ENCODE measurements at places on chromosomes 5 and 9.

DNA sequence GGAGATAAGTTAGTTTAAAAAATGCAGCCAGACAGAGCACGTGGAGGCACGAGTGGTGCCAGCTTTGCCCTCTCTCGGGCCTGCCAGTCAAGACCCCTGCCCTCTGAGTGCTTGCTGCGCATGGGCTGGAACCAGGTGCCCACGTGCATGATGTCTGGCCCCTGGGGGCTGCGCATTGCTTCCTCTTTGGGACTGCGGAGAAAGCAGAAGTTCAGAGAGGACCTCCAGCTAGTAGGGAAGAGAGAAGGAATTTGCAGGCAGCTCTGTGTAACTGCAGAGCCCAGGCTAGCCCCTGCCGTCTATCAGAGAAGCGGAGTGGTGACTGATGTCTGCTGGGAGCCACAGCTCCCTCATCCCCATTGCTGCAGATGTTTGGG lies 9.7 kb upstream of the RNU6ATAC start:
- DNase-seq = no peak

- no peak for DNase-seq
Observed at GRCh38 chr9:94576131-94576530, 17.5 kb downstream of the FBP2 start.

DNA sequence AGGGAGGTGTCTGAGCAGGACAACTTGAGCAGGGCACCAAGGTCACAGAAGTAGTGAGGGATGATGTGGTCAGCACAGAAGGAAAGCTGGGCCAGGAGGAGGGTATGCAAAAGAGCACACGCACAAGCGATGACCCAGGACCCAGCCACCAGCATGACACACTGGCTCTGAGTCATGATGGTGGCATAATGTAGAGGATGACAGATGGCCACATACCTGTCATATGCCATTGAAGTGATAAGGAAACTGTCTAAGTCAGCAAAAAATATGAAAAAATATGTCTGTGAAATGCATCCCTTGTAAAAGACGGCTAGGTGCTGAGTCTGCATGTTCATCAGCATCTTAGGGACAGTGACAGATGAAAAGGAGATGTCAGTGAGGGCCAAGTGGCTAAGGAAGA lies 380 bp downstream of the OR1J1 start:
- no peak for DNase-seq

GRCh38 chr5:115940080-115940810 lies 22.0 kb upstream of the LVRN start:
- DNase-seq = no peak

- DNase-seq = no peak
Observed at GRCh38 chr5:42360616-42361314, 62.5 kb upstream of the GHR start.

- DNase-seq = no peak
Observed at GRCh38 chr5:135223404-135223803, 175.6 kb downstream of the MACROH2A1 start.

- DNase-seq = no peak
Observed at GRCh38 chr5:7980881-7981280, 111.9 kb downstream of the MTRR start.

DNA sequence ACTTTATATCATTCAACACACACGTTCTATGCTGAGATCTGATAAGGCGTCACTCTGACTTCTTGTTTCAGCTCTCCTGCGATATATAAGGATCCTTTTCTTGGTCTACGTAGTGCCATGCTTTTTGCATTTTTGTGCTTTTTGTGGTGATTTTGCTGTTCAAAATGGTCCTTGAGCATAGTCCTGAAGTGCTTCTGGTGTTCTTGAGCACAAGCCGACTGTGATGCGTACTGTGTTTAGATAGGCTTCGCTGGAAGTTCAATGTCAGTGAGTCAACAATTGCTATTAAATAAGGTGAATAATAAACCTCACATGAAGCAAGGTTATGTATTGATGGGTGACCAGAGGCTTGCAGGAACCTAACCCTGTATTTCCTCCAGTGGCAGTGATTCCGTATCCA lies 46.8 kb downstream of the ACO1 start:
- no peak for DNase-seq

GRCh38 chr9:7105095-7105494 lies 347.3 kb downstream of the KDM4C start:
- no peak for DNase-seq

DNA sequence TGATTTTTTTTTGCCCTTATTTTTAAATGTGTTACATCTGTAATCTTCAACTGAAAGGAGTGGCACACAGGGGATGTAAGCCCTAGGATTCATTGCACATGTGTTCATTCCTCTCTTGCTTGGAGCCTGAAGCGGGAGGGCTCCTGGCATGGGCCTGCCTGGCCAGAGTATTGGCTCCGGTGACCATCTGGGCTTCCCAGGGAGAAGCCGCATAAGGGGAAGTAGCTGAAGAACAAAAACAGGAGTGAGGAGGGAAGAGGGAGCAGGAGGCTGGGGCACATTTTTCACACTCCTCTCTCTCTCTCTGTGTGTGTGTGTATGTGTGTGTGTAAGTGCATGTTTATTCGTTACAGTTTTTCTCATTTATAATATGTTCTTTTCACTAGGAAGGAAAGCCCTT lies 269.9 kb downstream of the PRR16 start:
- DNase-seq = no peak

DNA sequence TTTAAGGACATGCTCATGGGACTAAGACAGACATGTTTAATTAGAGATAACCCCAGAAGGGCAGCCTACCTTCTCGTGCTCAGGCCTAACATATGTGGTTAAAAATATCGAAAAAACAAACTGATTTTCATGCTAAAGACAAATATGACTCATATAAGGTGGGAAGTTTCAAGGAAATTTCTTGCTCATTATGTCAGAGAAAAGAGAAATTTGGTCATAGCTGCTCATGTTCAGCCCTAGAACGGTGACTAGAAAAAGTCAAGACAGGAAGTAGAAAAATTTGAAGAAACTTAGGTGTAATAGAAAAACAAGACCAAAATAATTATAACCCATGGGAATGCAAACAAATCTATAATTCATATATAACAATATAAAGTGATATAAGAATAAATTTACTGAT lies 120.6 kb downstream of the PRDM9 start:
- no peak for DNase-seq

DNA sequence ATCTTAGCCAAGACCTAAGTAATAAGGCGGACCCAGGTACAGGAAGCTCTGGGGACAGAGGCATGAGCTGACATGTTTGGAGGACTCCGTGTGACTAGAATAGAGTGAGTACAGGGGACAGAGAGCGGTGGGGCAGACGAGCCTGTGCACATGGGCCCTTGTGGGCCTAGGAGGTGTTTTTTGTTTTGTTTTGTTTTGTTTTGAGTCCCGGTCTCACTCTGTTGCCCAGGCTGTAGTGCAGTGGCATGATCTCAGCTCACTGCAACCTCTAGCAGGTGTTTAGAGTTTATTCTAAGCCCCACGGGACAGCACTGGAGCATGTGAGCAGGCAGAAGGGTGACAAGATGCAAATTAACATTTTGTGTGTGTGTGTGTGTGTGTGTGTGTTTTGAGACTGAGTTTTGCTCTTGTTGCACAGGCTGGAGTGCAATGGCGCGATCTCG lies 3.1 kb upstream of the EEIG1 start:
- no peak for DNase-seq

DNA sequence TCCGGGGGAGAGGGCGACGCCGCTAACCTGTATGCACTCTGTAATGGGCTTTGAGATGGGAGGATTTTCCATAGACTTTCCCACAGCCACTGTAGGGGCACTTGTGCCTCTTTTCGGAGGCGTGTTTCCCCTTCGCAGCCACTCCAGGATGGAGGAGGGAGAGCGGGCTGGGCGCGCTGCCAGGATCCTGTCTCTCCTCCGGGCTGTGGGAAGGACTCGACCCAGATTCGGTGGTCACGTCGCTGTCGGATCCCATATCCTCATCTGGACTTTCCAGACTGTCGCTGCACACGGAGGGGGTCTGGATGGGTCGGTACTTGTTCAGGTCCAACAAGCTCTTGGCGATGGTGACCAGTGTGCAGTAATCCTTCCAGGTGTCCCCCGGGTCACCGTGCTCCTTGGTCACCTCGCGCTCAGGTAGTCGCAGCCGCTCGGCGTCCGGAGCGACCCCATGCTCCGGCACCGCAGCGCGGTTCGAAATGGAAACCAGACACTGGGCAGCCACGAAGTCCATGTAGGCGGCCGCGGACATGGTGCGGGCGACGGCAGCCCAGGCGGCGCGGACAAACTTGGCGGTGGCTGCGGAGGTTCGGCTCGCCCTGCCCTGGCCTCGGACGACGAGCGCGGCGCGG lies 1.5 kb downstream of the KLF9 start:
- DNase-seq = peak; percentile 9

GRCh38 chr5:176877793-176878331 lies 21.3 kb downstream of the HK3 start:
- DNase-seq = no peak

GRCh38 chr5:72156946-72157624 lies 49.8 kb downstream of the MAP1B start:
- DNase-seq = peak; percentile 41

GRCh38 chr9:101275769-101276250 lies 109.0 kb downstream of the BAAT start:
- DNase-seq = no peak

DNA sequence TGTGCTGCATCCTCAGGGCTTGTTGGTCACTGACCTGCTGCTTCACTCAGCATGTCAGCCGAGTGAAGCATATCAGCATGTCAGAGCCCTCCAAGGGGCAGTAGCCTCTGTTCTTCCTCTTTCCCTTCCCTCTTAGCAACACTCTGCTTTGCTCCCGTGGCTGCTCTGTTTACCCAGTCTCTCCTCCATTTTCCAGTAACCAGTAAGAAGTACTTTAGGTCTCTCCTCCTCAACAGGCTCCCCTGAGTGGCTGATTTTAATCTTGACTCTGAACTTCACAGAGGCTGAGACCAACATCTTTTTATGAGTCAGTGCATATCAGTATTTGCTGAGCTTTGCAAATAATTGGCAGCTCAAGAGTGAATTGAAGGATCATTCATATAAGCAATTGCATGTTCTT lies 18.6 kb upstream of the ADRB2 start:
- no peak for DNase-seq

- DNase-seq = no peak
Observed at GRCh38 chr5:69331528-69332445, 814 bp downstream of the CCDC125 start.

GRCh38 chr5:90227683-90228082 lies 181.9 kb downstream of the CETN3 start:
- no peak for DNase-seq

DNA sequence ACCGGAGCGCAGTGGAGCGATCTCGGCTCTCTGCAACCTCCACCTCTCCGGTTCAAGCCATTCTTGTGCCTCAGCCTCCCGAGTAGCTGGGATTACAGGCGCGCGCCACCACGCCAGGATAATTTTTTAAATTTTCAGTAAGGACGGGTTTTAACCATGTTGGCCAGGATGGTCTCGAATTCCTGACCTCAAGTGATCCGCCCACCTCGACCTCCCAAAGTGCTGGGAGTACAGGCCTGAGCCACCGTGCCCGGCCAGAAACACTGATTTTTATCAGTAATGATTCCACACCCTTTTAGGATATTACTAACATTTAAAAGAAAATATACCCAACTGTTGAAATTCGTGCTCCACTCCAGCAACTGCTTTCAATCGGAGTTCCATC lies 464 bp upstream of the FAM151B start:
- no peak for DNase-seq

- DNase-seq = no peak
Observed at GRCh38 chr5:96228408-96228807, 204.6 kb downstream of the PCSK1 start.

DNA sequence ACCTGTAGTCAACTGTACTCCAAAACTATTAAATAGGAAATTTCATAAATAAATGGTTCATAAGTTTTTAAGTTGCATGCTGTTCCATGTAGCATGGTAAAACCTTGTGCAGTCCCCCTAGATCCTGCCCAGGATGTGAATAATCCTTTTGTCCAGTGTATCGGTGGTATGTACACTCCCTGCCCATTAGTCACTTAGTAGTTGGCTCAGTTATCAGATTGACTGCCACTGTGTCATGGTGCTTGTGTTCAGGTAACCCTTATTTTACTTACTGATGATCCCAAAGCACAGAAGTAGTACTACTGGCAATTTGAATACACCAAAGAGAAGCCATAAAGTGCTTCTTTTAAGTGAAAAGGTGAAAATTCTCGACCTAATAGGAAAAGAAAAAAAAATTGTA lies 134.2 kb downstream of the RNF180 start:
- DNase-seq = no peak

- DNase-seq = peak; percentile 68
Observed at GRCh38 chr9:98248737-98249474, 6.5 kb downstream of the TBC1D2 start.

GRCh38 chr9:107020040-107020530 lies 157.1 kb downstream of the ZNF462 start:
- DNase-seq = peak; percentile 28

- no peak for DNase-seq
Observed at GRCh38 chr9:120974921-120975320, 48.3 kb upstream of the TRAF1 start.

- DNase-seq = no peak
Observed at GRCh38 chr5:114858665-114859437, 310.9 kb downstream of the TRIM36 start.

DNA sequence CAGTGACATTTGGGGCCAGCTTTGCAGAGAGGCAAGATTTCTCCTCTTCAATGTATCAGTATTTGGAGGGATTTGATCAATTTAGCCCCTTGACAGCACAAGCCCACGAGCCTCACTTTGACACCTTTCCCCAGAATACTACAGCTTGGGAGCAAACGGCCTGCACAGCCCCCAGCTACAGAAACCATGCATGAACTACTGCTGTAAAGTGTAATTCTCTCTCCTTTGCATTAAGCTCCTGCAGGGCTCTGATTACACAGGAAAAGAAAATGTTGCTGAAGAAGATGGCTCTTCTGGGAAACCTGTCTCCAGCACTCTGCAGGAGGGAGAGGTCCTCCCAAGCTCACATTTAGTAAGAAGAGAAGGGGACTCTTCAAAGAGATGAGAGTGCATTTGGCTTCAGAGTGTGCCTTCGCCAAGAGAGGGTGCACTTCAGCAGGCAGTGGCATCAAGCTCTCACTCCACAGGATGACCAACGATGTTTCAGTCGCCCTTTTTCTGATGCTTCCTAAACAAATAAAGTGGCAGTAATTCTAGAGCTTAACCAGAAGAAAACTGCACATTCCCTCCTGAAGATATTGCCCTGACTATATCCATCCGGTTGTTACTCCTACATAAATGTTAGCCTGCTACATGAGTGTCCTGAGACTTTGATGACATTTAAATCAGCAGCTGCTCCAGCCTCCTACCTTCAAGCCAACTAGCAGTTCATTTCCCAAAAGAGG lies 272.2 kb downstream of the AUH start:
- no peak for DNase-seq
